Muscle of leg (tissue), 16 donors: ENCODE measurements at places on chromosomes 2 and 18.

- H3K4me1 ChIP-seq: peaks cover 30% of the 10 kb centered on the region
- H3K27me3 ChIP-seq: no peaks in the 10 kb centered on the region
- H3K27ac ChIP-seq: peak overlapping the region; percentile 88
- peak; percentile 28 for DNase-seq
- no peaks in the 10 kb centered on the region for H3K36me3 ChIP-seq
Measured at GRCh38 chr2:222751821-222752719, 80.6 kb downstream of the MOGAT1 start.

DNA sequence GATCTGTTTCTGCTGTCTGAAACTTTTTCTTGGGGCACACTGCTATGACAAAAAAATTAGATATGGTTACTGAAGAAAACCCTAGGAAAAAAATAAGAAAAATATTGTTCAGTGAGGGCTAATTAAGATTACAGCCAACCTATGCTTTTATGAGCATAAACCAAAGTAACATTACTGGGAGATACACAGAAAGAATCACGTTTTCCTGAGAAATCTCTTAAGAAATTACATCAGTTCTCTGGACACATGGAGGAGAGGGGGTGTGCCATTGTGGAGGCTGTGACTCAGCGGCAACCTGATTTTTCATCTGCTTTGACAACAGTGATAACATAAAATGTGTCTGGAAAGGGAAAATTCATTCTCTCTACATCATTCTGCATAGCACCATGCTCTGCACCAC is 13.4 kb upstream of the NMI start:
- no peak overlapping the region for H3K27ac ChIP-seq
- no peaks in the 10 kb centered on the region for H3K4me1 ChIP-seq
- no peaks in the 10 kb centered on the region for H3K36me3 ChIP-seq
- H3K4me3 ChIP-seq: no peak overlapping the region

DNA sequence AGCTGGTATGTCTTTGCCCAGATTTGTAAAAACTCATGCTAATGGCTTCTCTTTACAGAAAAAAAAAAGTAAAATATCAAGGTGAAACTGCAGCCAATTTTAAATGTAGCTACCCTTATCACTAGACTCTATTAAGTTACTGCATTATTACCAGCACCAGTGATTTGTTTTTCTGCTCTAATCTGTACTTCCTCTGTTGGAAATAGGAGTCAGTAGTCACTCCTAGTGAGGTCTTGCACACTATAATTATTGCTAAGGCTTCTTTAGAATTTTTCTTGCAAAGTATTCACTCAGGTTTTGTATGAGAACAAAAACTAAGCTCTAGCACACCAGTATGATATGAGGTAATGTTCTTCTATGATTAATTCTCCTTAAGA is 215.5 kb downstream of the XIRP2 start:
- H3K27ac ChIP-seq: no peak overlapping the region
- no peak for DNase-seq
- no peak overlapping the region for H3K4me3 ChIP-seq
- H3K27me3 ChIP-seq: no peaks in the 10 kb centered on the region

DNA sequence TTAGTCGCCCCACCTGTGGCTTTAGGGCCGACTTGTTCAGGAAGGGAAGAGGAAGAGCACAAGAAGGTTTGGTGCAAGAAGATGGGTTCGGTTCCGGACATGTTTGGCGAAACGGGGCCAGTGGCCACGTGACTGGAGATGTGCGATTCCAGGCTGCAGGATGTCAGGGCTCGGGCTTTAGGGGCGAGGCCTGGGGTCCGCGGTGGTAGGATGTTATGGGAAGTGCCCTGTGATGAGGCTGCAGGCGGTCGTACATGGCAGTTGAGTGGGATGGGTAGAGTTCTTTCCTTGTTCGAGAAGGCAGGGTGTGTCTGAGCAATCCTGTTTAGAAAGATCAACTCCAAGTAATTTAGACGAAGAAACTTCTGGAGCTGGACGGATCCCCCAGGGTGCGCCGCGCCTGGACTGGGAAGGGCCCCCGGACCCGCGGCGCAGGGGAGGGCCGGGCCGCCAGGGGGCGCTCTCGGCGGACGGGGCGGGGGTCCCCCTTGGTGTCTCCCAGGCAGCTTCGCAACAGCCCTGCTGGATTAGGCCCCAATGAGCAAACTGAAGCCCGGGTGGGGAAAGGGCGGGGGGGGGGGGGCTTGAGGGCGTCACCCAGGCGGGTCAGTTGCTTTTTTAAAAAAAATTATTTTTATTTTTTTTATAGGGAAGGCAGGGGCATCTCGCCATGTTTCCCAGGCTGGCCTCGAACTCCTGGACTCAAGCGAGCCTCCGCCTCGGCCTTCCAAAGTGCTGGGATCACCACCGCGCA is 17.2 kb upstream of the SDC1 start:
- no peak overlapping the region for H3K4me3 ChIP-seq
- DNase-seq: no peak
- H3K4me1 ChIP-seq: no peaks in the 10 kb centered on the region
- H3K36me3 ChIP-seq: peaks cover 7% of the 10 kb centered on the region

DNA sequence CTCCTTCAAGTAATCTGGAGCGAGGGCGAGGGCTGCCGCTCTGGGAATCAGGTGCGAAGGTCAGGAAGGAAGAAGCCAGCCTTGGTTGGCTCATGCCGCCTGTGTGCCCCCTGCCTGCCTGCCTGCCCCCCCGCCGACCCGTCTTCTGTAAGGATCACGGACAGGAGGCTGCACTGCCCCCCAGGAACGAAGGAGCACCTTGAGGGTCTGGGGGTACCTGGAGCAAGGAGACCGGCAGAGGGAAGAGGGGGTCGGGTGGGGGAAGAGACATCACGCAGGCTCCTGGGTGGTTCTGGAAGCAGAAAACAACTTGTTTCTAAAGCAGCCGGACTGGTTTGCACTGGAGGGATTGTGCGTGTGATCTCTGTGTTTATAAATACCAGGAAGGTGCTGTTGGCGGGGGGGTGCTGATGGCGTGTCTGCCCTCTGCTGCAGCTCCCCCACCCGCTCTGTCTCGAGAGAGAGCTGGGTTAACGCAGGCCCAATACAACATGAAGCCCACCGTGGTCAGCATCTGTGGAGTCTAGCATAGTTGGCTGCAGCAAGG is 1.7 kb downstream of the FOSL2 start:
- peaks cover 4% of the 10 kb centered on the region for H3K36me3 ChIP-seq
- H3K4me1 ChIP-seq: peaks cover 59% of the 10 kb centered on the region
- DNase-seq: peak; percentile 61
- no peaks in the 10 kb centered on the region for H3K27me3 ChIP-seq
- peak overlapping the region; percentile 88 for H3K4me3 ChIP-seq

GRCh38 chr2:8121022-8121825 is 560.6 kb upstream of the ID2 start:
- DNase-seq: peak; percentile 68
- H3K4me1 ChIP-seq: peaks cover 22% of the 10 kb centered on the region
- no peak overlapping the region for H3K27ac ChIP-seq
- H3K36me3 ChIP-seq: no peaks in the 10 kb centered on the region
- no peak overlapping the region for H3K4me3 ChIP-seq

GRCh38 chr2:101817481-101817880 is 120.0 kb downstream of the MAP4K4 start:
- peaks cover 37% of the 10 kb centered on the region for H3K4me1 ChIP-seq
- H3K4me3 ChIP-seq: no peak overlapping the region
- DNase-seq: peak; percentile 56
- no peak overlapping the region for H3K27ac ChIP-seq
- no peaks in the 10 kb centered on the region for H3K27me3 ChIP-seq
